Activated CD8-positive, alpha-beta T cell treated with anti-CD3 and anti-CD28 coated beads, Interleukin-2, amount 10 ng/mL, durations not matched to agents 7 days and 5 days (primary cell): ENCODE measurements at places on chromosomes 16 and 17.

GRCh38 chr16:69917739-69918138 is 33.4 kb upstream of the CLEC18A start:
- DNase-seq: no peak

GRCh38 chr16:3949287-3949686 is 68.8 kb upstream of the CREBBP start:
- no peak for DNase-seq

GRCh38 chr16:47228241-47228640 is 84.5 kb upstream of the NETO2 start:
- no peak for DNase-seq

DNA sequence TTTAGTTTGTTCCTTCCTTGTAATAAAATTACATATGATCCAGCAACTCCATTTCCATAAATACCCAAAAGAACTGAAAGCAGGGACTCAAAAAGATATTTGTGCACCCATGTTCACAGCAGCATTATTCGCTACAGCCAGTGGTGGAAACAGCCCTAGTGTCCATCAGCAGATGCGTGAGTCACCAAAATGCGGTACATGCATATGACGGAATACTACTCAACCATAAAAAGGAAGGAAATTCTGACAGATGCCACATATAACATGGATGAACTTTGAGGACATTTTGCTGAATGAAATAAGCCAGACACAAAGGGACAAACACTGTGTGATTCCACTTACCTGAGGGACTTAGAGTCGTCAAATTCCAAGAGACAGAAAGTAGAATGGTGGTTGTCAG is 9.1 kb upstream of the SLC47A2 start:
- no peak for DNase-seq

- DNase-seq: peak; percentile 54
These were observed 145.3 kb downstream of the IRF8 start for GRCh38 chr16:86044241-86044671.

- DNase-seq: peak; percentile 83
These were observed at the start of gene MYO18A for GRCh38 chr17:29180034-29180787. MYO18A (minus strand) TSS chr17:29180398; CDS start chr17:29166940, 13,458 bp downstream.

GRCh38 chr17:43410557-43411368 is 12.0 kb downstream of the ARL4D start:
- DNase-seq: no peak

DNA sequence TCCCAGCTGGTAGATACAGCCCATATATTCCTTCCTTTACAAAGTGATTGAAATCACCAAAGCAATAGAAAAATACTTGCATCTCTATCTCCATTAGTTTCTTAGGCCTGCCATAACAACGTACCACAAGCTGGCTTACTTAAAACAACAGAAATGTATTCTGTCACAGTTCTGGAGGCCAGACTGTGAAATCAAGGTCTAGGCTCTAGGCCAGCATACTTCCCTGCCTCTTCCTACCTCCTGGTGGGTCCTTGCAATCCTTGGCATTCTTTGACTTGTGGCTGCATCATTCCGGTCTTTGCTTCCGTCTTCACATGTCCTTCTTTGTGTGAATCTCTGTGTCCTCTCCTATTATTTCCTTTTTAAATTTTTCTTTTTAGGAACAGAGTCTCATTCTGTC is 62.5 kb downstream of the ERCC4 start:
- no peak for DNase-seq

DNA sequence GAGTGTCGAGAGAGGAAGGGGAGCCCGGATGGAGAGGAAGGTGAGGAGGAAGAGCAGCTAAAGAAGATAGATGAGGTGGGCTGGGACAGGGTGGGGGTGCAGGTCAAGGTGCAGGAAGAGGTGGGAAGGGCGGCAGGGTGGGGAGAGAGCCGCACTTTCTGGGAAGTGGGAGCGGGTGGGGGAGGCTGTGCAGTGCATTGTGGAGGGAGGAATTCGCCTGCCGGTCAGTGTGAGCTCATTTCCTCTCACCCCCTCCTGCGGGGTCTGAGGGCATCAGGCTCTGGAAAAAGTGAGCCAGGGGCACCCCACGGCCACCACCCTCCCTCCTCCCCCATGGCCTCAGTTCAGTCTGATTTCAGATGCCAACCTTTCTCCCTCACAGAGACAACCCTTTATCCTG is 2.5 kb upstream of the ARHGAP23 start:
- DNase-seq: no peak

- no peak for DNase-seq
These were observed 68.3 kb upstream of the TANC2 start for GRCh38 chr17:62897706-62898105.

- DNase-seq: peak; percentile 44
These were observed 23.2 kb downstream of the DYNC1LI2 start for GRCh38 chr16:66728117-66728787.
